Activated T-helper 1 cell treated with Interleukin-2 at 50 U/mL for 16 hours (primary cell): ENCODE measurements at places on chromosomes 7 and 10.

GRCh38 chr7:40720416-40720815 lies 585.6 kb downstream of the SUGCT start:
- DNase-seq = no peak

GRCh38 chr7:159027789-159028507 lies 116.7 kb downstream of the VIPR2 start:
- DNase-seq = no peak

- DNase-seq = no peak
These were observed 491.4 kb downstream of the NEBL start for GRCh38 chr10:20405761-20406160.

- DNase-seq = no peak
These were observed 18.9 kb downstream of the ATP6V1F start for GRCh38 chr7:128881458-128882125.

DNA sequence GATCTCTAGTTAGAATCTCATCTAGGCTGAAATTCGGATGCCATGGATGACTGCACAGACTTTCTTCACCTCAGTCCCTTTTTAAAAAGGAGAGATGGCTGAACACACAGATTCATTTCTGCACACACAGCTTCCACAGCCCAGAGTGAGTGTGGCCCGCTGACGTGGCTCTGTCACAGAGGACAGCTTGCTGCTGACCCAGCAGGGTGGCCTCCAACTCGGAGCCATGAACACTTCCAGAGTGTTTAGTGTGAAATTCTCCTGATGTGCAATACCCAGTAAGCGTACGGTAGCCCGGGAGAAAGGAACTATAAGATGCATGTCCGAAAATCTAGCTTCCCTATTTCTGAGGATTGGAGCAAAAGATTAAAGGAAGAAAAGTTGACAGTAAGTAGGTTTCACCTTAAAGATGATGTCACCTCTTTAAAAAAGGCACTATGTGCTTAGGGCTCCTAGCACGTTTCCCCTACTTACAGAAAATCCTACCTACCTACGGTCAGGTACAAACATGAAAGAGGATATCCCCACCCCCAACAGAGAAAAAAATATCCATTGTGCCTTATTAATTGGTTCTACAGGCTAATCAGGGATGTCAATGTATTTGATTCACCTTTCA lies 162.2 kb downstream of the RAPGEF5 start:
- no peak for DNase-seq

GRCh38 chr7:32658034-32658433 lies 162.7 kb downstream of the AVL9 start:
- DNase-seq = no peak

DNA sequence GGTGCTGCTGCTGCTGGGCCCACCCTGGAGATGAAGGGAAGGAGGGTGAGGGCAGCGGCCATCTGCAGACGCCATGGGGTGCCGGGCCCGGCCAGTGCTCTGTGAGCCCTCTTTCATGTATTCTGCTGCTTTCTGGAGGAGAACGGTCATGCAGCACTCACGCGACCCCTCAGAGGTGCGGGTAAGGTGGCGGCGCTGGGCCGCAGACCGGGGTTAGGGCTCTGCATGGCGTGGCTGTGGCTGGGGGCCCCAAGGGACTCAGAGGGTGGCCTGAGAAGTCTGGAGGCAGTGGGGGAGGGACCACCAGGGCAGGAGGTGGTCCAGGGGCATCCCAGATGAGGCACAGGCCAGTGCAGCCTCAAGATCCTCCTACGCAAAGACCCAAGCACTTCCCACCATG lies 275.5 kb downstream of the ELFN1 start:
- DNase-seq = no peak

DNA sequence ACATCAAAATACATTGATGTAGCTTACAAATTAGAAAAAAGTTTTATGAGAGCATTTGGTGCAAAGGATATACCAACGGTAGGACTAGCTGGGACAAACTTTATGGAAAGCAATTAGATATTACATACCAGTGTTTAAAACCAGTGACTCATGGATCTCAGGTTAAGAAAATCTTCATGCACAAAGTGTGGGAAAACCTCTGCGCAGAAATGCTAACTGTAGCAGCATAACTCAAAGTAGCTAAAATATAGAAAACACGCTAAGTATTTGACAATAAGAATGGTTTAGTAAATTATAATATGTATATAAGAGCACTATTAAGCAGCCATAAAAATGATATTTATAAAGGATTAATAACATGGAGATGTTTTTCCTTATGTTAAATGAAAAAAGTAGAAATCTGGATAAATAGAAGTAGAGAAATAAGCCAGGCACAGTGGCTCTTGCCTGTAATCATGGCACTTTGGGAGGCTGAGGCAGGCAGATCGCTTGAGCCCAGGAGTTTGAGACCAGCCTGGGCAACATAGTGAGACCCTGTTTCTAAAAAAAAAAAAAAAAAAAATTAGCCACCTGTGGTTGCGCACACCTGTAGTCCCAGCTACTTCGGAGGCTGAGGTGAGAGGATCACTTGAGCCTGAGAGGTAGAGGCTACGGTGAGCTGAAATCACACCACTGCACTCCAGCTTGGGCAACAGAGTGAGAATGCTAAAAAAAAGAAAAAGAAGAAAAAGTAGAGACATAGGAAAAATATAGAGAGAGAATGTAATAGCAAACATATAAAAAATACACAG lies 37.2 kb downstream of the TBXAS1 start:
- no peak for DNase-seq

- no peak for DNase-seq
These were observed 67.7 kb downstream of the ST8SIA6 start for GRCh38 chr10:17386616-17387075.

GRCh38 chr10:70480239-70480861 lies 1.8 kb downstream of the PALD1 start:
- DNase-seq = no peak

- no peak for DNase-seq
These were observed 280.2 kb upstream of the IMMP2L start for GRCh38 chr7:111842491-111842890.

DNA sequence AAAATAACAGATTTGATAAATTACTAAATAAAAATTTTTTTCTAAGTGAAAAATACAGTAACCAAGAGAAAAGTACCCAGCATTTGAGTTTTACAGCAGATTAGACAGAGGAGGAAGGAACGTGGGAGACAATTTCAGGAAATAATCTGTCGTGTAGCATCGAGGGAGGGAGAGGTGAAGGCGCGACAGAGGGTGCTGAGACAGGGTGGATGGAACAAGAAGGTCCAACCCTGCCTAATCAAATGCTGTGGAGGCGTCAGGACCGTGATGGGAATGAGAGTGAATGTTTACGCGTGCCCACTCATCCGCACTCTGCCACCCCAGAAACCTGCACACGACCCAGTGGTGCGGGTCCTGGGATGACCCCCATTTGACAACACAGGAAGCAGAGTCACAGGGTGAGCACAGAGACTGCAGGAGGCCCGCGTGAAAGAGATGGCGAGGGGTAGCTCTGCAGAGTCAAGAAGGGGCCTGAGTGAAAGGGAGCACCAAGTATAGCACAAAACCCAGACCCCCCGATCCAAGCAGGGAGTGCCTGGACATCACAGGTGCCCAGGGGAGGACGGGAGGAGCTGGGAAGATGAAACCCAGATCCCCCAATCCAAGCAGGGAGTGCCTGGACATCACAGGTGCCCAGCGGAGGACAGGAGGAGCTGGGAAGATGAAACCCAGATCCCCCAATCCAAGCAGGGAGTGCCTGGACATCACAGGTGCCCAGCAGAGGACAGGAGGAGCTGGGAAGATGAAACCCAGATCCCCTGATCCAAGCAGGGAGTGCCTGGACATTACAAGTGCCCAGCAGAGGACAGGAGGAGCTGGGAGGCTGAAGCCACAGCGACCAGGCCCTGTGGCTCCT lies 558.9 kb downstream of the DNAJB6 start:
- no peak for DNase-seq

DNA sequence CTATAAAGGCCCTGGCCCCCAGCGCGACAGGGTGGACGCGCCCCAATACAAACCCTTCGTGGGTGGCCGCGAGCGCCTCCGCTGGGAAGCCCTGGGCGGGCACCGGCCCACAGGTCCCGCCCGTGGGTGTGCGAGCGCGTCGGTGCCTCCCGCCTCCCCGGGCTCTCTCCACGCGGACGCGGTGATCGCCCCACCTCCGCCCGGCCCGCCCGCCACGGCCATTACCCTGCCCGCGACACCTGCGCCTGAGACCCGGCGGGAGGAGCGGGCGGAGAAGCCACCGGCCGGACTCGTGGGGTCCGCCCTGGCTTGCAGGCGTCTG lies 81.2 kb downstream of the PAX2 start:
- no peak for DNase-seq
